Stimulated activated CD4-positive, alpha-beta T cell treated with anti-CD3 and anti-CD28 coated beads, Interleukin-15, amount 100 ng/mL, for 48 hours (primary cell): ENCODE measurements at places on chromosomes 5 and 9.

DNA sequence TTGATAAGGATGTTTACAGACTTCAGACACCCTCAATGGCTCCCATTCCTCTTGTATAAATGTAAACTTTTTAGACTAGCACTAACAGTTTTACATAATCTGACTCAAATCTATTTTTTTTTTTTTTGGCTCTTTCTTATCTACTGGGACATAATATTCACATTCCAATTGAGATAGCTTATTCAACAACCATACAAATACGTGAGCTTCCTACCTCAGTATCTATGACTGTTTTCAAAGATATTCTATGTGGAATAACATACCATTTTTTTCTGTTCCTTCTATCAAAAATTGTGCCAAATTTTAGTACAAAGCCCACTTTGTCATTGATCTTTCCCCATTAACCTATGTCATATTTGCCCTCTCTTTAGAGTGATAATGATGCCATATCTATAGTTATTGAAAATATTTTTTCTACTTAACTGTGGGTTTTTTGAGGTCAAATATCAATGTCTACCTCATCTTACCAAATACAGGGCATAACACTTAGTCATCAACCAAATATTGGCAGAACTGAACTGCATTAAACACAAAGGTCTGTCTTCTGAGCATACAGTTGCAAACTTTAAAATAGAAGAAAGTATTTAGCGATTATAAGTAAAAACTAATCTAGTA is 482.6 kb downstream of the PTPRD start:
- no peak for DNase-seq

DNA sequence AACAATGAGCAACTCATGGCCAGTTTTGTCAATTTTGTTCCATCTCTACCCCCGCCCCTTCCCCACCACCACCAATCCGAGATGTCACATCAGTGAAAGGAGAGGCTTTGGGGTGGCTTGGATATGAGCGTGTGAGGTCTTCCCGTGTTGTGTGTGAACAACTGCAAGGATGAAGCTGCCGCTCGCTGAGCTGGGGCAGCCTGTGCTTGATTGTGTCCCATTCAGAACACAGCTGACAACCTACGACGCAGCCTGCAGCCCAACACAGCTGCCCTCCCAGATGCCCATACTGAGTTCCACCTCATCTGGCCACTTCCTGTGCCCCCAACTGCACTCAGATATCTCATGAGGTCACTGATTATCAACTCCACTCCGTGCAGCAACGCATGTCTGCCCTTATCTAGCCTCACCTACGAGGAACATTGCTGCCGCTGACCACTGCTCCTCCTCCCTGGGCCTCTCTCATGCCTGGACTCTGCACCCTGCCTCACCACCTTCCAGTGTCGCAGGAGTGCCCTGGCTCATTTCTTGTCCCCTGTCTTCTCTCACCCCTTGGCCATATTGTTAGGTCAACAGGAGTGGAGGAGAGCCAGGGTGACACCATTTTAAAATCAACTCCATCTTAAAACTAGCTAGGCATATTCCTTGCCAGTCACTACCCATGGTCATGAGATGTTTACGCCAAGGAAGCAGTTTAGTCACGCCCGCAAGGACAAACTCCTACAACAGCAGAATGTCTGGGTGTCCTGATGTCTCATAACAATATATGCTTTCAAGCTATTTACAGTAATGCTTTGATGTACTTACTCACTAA is 7.3 kb upstream of the IL4 start:
- DNase-seq: no peak

DNA sequence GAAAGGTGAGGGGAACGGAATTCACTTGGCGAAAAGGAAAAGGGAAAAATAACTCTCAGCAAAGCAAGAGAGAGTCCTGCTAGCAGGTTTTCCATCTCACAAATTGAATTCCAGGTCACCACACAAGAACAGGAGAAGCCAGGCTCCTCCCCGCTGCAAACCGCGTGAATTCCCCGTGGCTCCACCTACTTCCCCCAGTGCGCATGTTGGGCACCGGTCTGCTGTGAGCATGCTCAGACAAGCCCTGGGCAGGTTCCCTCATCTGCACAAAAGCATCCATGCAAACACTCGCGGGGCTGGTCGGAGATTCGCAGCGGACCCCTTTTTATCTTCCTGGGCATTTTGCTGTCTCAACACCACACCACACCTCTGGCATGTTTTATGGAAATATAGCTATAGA is 58.5 kb upstream of the S1PR3 start:
- no peak for DNase-seq

DNA sequence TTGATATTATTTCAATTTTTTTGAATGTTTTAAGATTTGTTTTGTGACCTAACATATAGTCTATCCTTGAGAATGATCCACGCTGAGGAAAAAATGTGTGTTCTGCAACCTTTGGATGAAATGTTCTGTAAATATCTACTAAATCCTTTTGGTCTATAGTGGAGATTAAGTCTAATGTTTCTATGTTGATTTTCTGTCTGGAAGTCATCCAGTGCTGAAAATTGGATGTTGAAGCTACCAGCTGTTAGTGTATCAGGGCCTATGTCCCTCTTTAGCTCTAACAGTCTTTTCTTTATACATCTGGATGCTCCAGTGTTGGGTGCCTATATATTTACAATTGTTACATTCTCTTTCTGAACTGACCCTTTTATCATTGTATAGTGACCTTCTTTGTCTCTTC is 422.3 kb downstream of the TMEM232 start:
- no peak for DNase-seq

DNA sequence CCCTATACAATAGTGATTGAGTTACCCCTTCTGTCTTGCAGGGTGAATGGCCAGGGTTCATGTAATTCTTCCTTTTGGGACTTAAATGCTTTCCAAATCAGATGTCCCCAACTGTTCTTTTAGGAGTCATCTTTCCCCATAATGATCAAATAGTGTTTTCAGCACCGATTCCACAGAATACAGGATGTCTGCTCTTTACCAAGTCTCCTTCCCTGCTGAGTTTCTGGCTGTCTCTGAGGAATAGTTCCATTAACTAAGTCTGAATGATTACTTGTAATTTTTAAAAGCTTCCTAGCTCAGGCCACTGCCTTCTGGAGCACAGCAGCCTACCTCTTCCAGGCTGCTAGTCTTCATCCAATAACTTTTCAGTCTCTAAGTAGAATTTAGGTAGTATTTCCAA is 630.7 kb upstream of the ZNF608 start:
- no peak for DNase-seq

DNA sequence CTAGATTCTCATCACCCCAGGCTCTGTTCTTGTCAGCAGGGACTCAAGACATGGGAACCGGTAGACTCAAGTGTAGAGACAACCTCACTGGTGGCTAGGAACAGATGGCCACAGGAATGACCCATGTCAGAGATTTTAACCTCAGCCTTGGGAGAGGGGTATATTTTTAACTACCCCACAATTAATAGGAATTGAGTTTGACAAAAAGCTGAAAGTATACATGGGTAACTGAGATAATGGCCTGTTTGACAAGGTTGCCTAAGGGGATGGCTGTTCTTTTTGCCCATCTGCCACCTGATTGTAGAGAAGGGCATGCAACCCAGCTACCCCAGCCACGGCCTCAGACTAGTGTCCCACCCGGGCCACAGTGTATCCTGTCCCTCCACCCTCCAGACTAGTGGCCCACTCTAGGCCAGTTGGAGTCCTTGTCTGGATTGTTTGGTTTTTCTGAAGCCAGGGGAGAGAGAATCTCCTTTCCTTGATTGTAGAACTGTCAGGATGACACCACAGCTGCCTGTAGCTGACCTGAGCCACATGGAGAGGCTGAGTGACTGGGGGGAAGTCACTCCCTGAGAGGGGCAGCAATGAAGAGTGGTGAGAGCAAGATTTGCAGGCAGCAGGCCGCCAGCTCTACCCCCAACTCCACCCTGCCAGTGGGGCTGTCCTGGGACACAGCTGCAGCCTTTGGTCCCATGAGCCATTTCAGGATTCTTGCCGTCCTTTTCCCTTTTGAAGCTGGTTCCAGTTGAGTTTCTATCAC is 14.6 kb upstream of the ANGPTL2 start:
- no peak for DNase-seq

GRCh38 chr5:20615888-20616563 is 628.0 kb upstream of the CDH18 start:
- DNase-seq: no peak

GRCh38 chr9:83538890-83539238 is 663 bp upstream of the FRMD3 start:
- no peak for DNase-seq

DNA sequence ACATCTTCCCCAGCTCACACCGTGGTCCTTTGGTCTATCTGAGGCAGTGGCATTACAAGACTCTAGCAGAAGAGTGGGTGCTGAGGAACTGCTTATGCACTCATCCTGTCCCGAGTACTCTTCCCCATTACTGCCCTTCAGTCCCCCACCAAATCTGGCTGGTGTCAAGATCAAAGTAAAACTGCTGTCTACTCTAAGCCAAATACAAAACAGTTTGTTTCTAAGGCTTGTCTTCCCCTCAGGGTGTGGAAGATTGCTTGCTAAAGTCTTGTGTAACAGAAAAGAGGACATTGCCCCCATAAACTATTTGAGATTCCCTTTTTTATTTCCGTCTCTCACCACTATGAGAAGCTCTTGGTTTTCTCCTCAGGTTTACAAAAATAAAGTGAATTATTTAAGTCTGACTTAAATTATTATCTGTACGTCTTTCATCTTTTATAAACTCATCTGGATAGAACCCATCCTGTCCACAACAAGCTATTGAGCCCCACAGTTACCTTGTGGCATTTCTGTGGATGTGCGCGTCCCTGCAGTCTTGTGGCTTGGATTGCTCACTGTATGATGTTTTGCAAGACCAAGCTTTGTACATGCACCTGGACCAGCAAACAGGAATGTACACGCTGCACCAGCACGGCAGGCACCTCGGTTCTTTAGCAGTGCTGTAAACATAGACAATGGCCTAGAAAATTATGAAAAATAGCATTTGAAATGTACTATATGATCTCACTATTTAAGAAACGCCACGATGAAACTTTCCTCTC is 61.0 kb downstream of the CYSTM1 start:
- no peak for DNase-seq

DNA sequence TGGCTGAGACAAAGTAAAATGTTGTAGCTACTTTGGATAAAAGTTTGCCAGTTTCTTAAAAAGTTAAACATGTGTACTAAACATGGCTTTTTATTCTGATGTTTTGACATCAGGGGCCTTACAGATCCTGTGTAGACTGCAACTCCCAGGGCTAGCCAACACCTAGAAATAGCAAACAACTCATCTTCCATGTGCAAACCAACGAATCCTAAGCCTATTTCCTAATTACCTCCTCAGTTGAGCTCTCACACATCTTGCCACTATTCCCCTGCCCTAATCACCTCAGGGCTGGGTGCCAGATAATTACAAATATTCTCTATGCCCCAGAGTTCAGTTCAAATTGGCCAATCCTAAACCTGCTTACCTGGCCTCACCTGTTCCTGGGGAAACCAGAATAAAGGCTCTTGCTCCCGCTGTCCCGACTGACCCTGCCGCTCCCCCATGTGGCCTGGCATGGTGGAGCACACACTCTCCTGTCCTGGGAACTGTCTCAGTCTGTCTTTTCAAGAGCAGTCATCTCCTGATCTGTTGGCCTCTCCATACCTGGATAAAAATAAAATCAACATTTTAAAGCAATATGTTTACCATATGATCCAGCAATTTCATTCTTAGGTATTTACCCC is 37.1 kb upstream of the FAM169A start:
- DNase-seq: no peak

- DNase-seq: no peak
These were observed 86.4 kb upstream of the COL5A1 start for GRCh38 chr9:134555094-134555650.

- DNase-seq: no peak
These were observed 32.8 kb downstream of the TMC1 start for GRCh38 chr9:72554221-72554641.

- DNase-seq: no peak
These were observed 56.3 kb upstream of the ELL2 start for GRCh38 chr5:96017951-96018350.

DNA sequence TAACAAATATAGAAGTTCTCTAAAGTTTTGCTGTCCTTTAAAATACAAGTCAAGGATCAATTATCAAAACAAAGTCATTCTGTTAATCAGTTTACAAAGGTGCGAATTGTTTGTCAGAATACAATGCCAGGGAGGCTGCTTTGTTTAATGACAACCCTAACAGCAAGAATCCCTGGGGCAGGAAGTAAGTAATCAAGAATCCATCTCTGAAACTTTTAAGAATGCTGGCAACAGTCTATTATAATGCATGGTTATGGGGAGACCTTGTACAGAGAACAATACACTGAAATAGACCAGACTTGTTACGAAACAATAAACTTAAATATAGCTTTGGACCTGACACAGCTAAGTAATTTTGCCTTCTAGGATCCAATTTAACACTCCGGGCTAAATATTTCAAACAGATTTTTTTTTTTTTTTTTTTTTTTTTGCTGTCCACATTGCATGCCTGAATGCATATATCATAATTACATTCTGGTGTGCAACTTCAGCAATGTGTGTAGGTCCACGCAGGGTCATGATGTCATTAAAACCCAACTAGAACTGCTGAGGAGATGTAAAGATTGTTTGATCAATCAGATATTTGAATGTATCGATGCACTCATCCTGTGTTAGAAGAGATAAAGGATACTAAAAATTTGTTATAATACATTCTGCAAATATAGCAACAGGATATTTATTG is 421.3 kb downstream of the CETN3 start:
- no peak for DNase-seq

- DNase-seq: no peak
These were observed 51.5 kb upstream of the SPATA31E1 start for GRCh38 chr9:87831159-87831558.

GRCh38 chr9:36603006-36603405 is 30.3 kb downstream of the MELK start:
- DNase-seq: no peak

GRCh38 chr5:20610681-20611080 is 622.7 kb upstream of the CDH18 start:
- no peak for DNase-seq

DNA sequence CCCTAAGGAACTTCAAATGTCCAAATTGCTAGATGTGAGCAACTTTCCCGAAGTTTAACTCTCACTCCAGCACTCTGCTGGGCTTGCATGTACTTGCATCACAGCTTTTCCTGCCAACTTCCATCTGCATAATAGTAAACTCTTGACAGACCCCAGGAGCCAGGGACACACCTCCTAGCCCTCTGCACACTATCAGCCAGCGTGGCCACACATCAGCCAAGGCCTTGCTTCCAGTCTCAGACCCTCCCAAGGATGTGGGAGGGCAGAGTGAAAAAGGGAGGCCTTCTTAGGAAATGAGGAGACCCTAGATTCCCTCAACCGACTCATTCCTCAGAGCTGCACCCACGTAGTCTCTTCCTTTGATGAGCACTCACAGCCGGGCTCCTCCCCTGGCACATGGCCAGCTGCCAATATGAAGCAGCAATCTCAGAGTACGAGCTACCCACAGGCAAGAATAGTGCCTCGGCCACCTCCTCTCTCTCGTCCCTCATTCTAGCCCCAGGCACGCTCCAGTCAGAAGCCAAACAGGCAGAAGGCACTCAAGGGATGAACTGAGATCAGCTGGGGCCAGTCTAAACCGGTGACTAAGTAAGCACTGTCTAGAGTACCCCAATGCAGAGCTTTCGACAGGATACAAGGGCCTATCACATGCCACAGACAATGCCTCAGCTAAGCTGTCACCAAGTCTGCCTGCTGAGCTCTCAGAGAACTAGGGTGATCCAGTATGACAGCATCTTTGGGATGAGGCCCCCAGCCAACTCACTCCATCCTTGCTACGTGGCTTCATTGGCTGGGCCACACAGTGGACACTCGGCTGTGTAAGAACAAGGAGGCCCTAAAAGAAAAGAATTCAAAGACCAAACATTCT is 2.3 kb downstream of the P4HA2 start:
- peak; percentile 23 for DNase-seq
